ENCODE measurements at places on chromosomes 7 and 10.

DNA sequence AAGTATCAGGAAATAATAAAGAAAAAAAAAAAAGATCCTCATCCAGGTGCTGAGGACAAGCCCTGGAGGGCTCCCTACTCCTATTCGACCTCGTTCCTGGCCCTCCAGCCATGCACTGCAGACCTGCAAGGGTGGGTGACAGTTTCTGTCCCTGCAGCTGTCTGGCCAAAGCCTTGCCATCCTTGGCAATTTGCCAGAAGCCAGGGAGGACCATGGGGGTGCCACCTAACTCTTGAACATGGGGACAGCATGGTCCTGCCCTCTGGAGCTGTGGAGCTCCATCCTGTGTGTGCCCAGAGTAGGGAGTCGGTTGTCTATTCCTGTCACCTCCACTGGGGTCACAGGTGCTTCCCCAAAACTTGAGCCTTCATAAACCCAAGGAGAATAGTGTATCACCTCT, 27.8 kb downstream of the DMBT1 start:
- H3K36me3 ChIP-seq: no peaks in the 10 kb centered on the region
- no peak overlapping the region for H3K4me3 ChIP-seq
- H3K27ac ChIP-seq: no peak overlapping the region
- H3K4me1 ChIP-seq: no peaks in the 10 kb centered on the region
- no peak for DNase-seq

GRCh38 chr7:151460474-151460855, 20.5 kb upstream of the CRYGN start:
- peaks cover 24% of the 10 kb centered on the region for H3K36me3 ChIP-seq
- no peaks in the 10 kb centered on the region for H3K27me3 ChIP-seq
- no peak for DNase-seq
- H3K4me1 ChIP-seq: peaks cover 47% of the 10 kb centered on the region
- H3K4me3 ChIP-seq: no peak overlapping the region

- peaks cover 46% of the 10 kb centered on the region for H3K4me1 ChIP-seq
- DNase-seq: peak; percentile 51
- H3K27ac ChIP-seq: peak overlapping the region; percentile 97
- no peaks in the 10 kb centered on the region for H3K27me3 ChIP-seq
- no peaks in the 10 kb centered on the region for H3K36me3 ChIP-seq
- H3K4me3 ChIP-seq: peak overlapping the region; percentile 87
Observed at GRCh38 chr7:39623732-39624441, 515 bp downstream of the RALA start.

- H3K27ac ChIP-seq: no peak overlapping the region
- H3K27me3 ChIP-seq: no peaks in the 10 kb centered on the region
- no peak overlapping the region for H3K4me3 ChIP-seq
- 0 out of 2 replicates have a peak, but pooled peaks cover 5% of the 10 kb centered on the region for H3K4me1 ChIP-seq
Observed at GRCh38 chr10:128414568-128414967, 288.3 kb upstream of the MKI67 start.

DNA sequence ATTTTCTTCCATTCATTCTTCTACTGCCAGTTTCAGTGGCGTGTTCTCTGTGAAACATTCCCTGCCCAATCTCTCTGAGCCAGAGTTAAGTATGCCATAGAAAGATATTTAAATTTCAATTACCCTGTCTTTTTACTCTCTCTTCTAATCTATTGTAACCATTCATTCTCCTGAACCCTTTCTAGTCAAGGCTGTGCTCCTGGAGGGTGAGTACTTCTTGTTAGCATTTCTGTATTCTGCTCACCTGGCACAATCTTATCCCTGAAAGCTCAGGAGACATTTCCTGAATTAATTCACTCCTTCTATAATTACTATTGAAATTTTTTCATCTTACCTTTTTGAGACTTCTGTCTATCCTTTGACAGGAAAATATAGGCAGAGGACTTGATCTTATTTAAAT, 271.7 kb downstream of the HGF start:
- no peak for DNase-seq
- H3K4me1 ChIP-seq: peaks cover 11% of the 10 kb centered on the region
- no peak overlapping the region for H3K4me3 ChIP-seq
- no peaks in the 10 kb centered on the region for H3K36me3 ChIP-seq
